ENCODE measurements at places on chromosomes 7 and 10.

- DNase-seq: peak; percentile 51
Measured at GRCh38 chr7:135147899-135148721, at the start of gene TMEM140. Gene TMEM140 (plus strand): TSS chr7:135148072. CDS start chr7:135164442, 16,370 bp downstream.

GRCh38 chr7:112701456-112701855 is 88.7 kb downstream of the TMEM168 start:
- DNase-seq: no peak

GRCh38 chr10:48802611-48803071 is 118.0 kb downstream of the WDFY4 start:
- DNase-seq: no peak

DNA sequence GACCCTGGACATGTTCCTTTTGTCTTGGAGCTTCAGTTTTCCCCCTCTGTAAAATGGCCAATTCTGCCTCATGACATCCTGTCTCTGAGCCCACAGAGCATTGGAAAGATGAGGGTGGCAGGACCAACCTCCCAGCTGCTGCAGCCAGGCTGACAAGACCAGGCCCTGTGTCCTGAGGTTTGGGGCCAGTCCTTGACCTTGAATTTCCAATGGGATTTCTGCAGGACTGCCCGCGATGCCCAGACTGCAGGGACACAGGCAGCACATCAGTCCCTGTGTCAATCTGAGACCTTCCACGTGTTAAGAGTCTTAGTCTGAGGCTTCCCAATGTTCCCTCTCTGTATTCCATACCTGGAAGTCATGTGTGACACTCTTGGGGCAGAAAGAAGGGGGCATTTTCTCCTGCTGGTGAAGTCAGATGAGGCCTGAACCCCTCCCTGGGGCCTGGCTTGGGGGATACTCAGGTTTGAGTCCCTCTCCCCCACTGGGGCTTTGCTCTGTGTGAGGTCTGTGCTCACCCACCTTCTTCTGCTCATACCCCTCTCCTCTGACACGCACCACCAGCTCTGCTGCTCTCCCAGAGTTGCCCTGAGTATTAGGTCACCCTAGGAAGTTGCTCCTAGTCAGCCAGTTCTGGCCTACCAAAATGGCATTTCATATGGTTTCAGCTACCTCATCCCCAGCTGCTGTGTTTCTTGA is 79.2 kb downstream of the ADCY1 start:
- no peak for DNase-seq

DNA sequence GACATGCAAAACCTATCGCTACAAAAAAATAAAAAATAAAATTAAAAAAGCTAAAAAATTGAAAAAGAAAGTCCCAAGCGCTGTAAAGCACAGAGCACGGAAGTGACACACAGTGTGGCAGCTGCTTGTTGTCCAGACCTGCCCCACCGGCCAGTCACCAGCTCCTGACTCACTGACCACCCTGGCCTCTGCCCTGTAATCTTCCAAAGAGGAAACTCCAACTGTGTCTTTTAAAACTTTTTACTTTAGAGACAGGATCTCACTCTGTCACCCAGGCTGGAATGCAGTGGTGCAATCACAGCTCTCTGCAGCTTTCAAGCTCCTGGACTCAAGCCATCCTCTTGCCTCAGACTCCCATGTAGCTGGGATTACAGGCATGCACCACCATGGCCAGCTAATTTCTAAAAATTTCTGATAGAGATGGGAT is 23.6 kb downstream of the GNA12 start:
- no peak for DNase-seq

DNA sequence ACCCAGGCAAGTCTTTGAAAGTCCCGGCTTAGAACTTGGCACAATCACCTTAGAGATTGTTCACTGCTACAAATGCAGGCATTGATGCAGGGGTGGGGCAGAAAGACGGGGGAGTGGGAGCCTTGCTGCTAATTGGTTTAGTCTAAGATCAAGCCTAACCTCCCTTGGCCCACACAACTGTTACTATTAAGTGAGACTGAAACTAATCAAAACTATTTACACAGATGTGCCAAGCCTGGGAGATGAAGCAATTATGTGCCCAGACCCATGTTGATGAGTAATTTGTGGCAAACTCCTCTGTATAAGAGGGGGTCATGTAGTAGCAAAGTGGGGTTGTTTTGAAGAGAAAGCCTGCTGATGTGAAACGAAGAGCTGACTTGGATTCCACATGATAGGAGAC is 178.2 kb upstream of the ITGB1 start:
- no peak for DNase-seq

DNA sequence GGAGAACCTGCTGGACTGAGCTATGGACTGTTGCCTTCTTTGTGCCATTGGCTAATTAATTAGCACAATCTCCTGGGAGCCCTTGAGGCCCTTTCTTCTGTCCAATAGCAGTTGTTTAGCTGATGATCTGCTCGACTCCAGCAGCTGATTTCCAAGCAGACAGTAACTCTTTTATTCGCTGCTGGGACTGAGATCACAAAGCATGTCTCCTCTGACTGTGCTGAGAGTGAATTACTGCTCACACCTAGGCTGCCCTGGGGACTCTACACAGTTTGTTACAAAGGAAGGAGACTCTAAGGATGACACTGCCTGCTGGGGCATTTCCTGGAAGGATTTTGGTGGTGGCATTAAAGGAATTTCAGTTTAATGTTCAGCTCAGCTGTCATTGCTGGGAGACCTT is 31.4 kb downstream of the CASP7 start:
- DNase-seq: no peak

DNA sequence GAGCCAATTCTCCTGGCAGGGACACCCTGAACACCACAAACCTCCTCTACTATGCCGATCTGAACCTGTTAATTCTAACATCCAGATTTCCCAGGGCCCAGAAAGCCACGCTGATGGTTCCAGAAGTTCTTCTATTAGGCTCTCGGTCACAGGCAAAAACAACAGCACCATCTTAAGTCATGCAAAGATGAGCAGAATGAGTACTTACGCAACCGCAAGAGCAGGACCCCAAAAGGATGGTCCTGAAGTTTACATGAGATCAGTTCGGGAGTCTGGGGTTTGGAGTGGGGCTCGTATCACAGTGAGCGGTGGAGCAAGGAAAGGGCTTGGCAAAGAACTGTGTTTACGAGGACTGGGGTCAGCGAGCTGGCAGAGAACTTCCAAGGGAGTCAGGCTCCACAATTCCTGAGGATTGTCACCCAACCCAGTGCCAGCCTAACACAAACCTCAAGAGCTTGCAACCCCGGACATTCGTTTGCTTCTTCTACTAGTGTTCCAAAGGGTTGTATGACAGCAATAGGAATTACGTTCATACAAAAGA is 532.6 kb downstream of the TNS3 start:
- DNase-seq: no peak

GRCh38 chr7:40211276-40212003 is 76.6 kb downstream of the SUGCT start:
- no peak for DNase-seq

- DNase-seq: no peak
Measured at GRCh38 chr7:42869131-42870020, 42.5 kb downstream of the C7orf25 start.

DNA sequence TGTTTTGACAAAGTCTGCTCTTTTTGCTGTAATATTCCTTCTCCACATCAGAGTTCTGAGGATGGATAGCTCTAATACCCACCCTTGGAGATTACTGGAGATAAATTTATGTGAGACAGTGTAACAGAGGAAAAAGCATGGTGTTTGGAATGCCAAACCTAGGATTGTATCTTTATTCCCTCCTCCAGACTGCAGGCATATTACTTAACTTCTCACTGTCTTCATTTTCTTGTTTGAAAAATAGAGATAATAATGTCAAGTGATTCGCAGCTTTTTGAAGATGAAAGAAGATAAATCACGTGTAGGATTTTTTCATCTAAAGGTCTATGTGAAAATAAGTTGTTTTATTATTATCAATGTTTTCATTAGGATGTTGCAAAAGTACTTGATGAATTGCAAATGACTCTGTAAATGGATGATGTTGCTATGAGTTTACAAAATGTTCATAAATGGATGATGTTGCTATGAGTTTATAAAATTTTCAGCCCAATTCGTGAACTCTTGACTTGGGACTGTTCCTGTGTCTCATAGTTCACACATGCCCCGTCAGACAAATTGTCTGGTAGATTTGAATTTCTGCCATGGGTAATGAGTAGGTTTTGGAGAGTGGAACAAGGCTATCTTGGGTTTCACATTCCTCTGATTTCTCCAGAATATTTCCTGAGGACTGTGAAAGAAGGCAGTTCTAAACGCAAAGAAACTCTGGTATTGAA is 113.1 kb upstream of the IGFBP3 start:
- no peak for DNase-seq

GRCh38 chr10:122062831-122063674 is 74.1 kb downstream of the TACC2 start:
- DNase-seq: no peak

GRCh38 chr7:31986878-31987518 is 83.2 kb downstream of the PDE1C start:
- DNase-seq: no peak

DNA sequence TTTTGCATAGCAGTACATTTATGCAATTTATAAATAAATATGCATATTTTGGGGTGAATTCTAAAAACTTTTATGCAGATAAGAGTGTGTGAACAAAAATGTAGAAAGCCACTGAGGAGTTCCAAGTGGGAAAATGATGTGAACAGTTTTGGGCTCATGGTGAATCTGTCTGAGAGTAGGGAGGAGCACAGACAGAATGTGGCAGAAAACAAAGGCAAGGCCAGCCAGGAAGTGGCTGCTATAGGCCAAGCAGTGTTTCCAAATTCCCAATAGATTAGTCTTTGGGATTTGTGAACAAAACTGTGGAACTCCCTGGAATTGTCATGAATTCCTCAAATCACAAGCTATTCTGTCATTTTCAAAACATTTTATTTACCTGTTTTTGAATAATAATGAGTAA is 73.6 kb upstream of the AMPH start:
- DNase-seq: no peak

DNA sequence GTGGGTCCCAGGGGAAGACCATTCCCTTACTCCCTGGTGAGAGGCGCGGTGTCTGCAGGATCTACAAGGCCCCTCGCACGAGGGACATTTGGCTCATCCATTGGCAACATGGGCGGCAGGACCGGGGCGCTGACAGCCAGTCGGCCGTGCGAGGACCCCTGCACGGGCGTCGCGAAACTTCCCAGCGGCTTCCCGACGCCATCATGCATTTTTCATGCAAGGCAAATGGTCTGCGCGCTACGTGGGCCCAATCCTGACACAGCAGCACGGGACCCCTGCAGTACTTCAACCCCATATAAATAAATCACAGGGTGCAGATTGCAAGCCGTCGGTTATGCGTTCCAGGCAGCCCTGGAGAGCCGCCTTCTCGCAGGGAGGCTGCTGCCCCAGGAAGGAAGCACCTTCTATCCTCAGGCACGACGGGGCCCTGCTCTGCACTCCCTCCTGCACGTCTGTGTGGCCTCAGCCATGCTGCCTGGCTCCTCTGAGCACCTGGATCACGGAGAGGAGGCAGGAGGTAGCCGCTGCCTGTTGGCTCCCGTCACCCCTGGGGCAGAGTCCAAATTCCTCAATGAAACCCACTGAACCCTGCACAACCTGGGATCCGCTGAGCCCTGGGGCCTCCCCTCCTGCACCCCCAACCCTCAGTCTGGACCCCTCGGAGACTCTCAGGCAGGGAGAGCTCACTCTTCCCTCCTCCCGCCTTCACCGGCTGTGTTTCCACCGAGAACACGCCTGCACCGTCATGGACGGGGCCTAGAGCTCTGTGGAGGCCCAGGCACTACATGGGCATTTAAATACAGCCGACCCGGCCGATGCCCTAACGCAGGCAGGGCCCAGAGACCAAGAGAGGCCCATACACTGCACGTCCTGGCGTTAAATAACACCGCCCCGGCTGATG is 90.5 kb downstream of the PDGFA start:
- DNase-seq: no peak

DNA sequence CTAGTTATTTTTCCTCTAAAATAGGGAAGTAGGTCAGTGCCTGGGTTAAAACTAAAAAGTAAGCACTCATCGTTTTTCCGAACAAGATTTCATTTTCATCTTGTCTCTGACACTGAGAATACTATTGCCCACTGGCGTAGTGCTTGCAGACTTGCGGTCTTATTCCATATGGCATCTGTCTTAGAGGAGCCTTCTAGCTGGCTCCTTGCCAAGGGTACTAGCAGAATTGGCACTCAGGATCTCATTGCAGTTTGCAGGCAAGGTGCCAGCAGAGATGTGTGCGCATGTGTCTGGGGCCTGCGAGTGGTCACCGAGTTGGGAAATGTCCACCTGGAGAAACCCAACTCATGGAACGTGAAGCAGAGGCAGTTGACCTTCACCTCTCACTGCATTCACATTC is 143.4 kb downstream of the CELF2 start:
- DNase-seq: no peak

DNA sequence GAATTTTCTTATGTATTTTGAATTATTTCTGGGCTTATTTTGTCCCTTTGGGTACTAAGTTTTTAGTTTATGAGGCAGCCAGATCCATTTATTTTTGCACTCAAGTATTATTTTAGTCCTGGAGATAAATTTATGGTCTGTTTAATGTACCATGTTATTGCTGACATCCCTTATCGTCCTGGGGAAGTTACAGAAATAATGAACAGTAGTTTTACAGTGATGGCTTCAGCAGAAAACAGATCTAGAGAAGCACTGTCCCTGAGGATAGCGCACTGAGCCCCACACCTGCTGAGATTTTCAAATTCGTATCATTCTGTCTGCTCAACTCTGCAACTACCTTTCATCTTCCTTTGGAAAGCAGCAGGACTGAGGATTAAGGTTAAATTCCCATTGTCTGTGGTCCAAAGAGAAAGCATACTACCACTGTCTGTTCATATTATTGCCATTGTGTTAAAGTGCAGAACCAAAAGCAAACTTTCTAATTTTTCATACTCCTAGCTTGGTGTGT is 168.3 kb downstream of the SNX13 start:
- DNase-seq: no peak

- DNase-seq: no peak
Measured at GRCh38 chr10:122468926-122469781, 7.8 kb downstream of the HTRA1 start.

DNA sequence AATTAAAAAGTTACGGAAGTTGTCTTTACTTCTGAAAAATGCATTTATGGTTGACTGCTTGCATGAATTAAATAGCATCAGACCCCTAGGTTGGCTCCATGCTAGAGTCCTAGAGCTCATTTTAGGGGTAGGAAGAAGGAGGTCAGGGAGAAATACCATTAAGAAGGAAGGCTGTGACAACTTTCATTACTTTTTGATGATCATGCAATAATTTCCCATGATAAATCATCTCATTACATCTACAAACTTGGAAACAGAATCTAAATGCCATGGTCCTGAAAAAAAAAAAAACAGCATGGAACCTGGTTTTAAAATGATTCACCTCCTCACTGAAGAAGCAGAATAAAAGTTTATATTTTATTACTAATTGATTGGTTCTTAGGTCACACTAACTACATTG is 20.3 kb upstream of the PLXNA4 start:
- DNase-seq: no peak

DNA sequence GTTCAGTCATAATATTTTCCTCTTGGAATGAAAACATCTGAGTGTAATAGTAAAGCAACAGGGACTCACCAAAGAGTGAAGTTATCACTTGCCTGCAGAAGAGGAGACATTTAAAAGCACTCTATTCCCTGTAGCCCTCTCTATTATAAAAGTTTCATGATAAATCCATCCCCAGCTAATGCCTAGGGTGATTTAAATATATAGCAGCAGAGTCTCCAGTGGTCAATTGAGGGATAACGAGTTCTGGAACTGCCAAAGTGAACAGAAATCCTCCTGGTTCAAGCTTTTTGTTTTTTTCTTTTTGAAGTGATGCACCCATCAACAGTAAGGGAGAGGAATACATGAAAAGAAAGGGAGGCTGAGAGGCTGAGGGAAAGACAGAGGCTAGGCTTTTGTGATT is 87.3 kb downstream of the EVX1 start:
- DNase-seq: no peak

- DNase-seq: no peak
Measured at GRCh38 chr10:116779076-116779687, 36.8 kb upstream of the HSPA12A start.

GRCh38 chr7:2289111-2289586 is 25.1 kb downstream of the SNX8 start:
- DNase-seq: no peak

Data from stimulated activated CD4-positive, alpha-beta T cell treated with anti-CD3 and anti-CD28 coated beads, Interleukin-1b, Interleukin-23, amount 100 ng/mL, for 4 hours (primary cell).